ENCODE measurements at places on chromosomes 2 and 18.

DNA sequence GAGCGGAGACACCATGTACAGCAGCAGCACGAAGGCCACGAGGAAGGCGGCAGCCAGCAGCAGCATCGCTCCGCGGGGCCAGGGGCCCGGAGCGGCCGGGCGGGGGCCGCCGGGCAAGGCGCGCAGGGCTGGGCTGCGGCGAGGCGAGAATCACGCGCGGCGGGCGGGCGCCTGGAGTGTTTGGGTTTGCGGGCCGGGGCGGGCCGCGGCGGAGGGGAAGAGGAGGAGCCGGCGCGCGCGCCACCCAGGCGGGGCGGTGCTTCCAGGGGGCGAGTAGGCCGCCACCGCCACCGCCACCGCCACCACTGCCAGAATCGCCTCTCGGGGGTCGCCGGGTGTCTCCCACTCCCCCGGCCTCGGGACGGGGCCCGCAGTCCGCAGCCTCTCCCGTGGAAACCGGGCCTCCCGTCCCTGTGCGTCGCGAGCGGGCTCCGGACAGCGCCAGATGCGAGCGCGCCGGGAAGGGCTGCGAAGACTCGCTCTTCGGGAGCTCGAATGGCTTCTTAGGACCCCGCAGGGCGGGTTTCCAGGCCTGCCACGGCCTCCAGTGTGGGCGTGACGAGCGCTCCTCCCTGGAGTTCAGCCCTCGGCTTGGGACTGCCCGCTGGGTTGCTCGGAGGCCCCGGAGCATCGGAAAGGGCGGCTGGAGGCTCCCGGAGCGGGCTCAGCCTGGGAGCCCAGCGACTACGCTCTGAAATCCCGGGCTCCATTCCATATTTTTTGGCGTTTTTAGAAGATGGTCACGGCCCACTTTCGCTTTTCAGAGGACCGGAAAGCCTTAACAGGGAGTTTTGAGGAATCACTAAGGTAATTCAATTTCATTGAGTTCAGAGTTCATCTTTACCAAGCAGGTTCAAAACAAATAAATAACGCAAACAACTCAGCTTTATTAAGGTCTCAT lies at the start of gene KDSR:
Gene KDSR, minus strand, starts transcription at position 154 of the 901 bp plus-strand sequence. Its CDS starts 88 bp downstream, at position 66.
- peak; percentile 96 for DNase-seq

DNA sequence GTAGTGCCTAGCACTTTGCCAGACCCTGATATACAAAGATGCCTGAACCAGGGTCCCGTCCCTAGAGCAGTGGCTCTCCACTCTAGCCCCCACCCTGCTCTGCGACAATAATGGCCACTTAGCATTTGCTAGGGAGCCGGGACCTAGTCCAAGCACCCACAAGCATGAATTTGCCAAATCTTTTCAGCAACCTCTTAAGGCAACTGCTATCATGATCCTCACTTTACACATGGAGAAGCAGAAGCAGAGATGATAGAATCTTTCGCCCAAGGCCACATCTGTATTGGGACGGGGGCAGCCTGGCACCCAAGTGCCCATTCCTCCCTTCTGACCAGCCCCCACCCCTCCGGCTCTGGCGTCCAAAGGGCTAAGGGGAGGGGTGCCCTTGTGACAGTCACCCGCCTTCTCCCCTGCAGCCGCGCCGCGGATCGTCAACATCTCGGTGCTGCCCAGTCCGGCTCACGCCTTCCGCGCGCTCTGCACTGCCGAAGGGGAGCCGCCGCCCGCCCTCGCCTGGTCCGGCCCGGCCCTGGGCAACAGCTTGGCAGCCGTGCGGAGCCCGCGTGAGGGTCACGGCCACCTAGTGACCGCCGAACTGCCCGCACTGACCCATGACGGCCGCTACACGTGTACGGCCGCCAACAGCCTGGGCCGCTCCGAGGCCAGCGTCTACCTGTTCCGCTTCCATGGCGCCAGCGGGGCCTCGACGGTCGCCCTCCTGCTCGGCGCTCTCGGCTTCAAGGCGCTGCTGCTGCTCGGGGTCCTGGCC lies 13.0 kb downstream of the SIGLEC15 start:
- DNase-seq = no peak

DNA sequence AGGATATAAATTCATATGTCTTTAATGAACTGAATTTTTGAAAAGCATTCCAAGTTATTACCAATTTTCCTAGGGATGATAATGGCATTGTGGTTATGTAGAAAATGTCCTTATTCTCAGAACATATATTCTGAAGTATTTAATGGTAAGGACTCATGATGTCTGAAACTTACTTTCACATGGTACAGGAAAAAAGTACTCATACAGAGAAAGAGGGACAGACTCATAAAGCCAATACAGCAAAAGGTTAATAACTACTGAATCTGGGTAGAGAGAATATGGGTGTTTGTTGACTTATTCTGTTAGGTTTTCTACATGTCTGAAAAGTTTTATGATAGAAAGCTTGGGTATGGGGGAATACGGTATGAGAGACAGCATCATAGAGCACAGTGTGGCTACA lies 84.3 kb upstream of the SERTAD2 start:
- no peak for DNase-seq

DNA sequence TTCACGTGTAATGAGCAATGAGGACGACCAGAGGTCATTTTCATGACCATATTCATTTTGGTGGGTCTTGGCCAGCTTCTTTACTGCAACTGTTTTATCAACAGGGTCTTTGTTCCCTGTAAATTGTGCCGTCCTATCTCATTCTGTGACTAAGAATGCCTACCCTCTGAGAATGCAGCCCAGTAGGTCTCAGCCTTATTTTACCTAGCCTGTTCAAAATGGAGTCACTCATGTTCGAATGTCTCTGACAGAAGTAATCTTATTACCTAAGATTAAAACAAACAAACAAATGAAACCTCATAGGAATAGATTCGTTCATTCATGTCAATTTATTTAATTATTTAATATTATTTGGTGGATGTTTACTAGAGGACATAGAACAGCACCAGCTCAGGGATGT lies 714.8 kb downstream of the ADCYAP1 start:
- no peak for DNase-seq

DNA sequence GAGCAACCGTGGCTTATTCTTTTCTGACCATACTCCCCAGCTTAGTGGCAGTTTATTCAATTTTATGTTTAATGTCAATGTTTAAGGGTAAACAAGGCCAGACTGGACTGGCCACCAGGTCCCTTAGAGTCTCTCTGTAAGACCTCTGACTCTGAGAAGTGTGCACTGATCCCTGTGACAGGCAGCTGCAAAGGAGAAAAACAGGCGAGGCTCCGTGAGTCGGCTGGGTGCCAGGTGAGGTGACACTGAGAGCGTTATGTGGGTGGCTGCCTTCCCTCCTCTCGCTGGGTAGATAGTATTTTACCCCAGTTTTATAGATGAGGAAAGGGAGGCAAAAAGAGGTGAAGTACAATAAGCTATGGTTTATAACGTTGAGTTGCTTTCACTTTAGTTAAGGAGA lies 139.4 kb upstream of the HDAC4 start:
- no peak for DNase-seq

DNA sequence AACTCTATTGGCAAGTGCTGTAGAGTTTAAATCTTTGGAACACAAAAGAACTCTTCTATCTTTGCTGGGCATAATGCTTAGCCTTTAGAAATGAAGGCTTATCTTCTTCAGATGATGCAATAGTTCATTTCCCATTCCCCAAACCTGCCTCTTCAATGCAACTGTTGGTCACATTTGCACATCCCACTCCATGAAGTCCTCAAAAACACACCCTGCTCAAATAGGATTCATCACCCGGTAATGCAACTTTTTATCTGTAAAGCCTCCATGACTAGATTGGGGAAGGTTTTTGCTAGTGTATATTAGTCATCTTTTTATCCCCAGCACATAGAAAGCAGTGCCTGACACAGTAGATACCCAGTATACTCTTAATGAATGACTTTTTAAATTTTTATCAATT lies 376.4 kb downstream of the RBM43 start:
- DNase-seq = no peak

DNA sequence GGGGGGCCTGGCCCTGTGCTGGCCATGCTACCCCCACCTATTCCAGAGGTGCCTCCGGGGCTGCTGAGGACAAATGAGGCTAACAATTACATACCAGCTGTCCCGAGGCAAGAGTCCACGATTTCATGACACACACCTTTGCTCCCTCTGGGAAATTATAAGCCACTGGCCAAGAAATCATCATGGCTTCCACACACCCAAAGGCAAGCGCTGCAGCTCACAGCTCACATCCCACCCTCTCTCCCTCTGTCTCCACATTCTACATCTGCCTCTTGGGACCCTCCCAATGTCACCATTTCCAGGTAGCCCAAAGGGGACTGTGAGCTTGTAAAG lies 134.4 kb downstream of the HDAC4 start:
- no peak for DNase-seq

DNA sequence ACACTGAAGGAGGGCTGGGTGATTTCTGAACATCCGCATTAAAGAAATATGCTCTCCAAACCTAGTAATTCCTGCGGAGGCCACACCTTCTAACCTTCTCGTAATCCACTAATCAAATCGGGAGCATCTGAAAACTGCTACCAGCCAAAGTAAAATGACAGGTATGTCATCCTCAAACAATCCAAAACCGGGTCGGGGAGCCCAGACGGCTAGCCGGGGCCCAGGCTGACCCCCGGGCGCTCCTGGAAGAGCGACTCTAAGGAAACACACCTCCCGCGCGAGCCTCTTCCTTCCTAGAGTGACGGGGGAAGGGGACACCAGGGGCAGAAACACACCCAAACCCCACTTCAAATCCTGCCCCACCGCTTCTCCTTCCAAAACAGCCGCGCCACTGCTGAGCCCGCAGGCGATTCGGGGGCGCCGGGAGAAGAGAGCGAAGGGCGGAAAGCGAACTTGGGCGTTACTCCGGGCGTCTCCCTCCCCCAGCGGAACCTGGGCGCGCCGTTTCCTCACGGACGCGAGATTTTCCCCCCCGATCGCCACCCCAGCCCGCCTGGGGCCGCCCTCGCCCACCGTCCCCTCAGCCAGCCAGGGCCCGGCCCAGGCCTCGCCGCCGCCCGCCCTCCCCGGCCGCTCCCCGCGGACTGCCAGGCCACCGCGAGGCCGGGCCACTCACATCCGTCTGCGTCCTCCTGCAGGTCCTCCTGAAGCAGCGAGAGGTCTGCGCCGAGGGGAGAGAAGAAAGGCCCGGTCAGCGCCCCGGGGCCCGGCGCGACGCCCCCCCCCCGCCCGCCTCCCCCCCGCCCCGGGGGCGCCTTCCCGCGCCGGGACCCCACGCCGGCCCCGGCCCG lies 584 bp downstream of the PPP4R1 start:
- DNase-seq = no peak

- no peak for DNase-seq
Observed at GRCh38 chr2:168369031-168369430, 87.0 kb upstream of the CERS6 start.

DNA sequence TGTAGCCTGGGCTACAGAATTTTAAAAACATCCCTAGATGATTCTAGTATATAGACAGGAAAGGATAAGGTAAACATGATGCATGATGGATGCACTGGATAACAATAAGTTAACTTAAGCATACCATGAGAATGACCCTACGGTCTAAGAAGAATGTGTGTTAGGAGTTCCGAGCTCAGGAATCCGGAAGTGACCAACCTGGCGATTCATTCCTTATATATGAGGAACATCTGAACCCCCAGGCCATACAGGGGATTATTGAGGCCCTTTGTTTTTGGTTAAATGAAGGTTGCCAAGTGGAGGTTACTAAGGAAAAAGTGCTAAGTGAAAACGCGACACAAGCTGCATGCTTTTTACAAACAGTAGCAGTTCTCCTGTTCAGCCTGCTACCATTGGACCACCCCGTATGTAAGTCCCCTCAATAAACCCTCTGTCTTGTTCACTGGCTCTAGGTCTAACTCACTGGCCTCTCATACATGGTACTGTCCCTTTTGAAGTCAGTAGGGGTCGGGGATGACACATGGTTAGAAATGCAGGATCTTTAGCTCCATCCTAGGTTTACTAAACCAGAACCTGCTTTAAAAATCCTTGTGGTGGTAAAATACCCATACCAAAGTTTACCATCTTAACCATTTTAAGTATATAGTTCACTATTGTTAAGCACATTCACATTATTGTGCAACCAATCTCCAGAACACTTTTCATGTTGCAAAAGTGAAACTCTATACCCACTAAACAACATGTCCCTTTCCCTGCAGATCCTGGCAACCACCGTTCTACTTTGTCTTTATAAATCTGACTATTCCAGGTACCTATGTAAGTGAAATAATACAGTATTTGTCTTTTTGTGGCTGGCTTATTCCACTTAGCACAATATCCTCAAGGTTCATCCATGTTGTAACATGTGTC lies 111.0 kb upstream of the MAP4K3 start:
- no peak for DNase-seq

- DNase-seq = no peak
Observed at GRCh38 chr18:10225300-10225699, 229.1 kb upstream of the APCDD1 start.
